Sigmoid colon (tissue), 7 donors: ENCODE measurements at places on chromosomes 16 and 17. TPM values are rescaled to one million over a fixed set of nuclear protein-coding genes. Genes with fewer than 3 reads are reported as not detected.
A peak's percentile ranks its signal among the peaks of the same experiment; 100 is the strongest.

The ZCCHC14 gene
- total RNA-seq: 11.4 TPM

The MLKL gene
- total RNA-seq: 8.0 TPM

The ZP2 gene
- not detected for total RNA-seq

The ROGDI gene
- total RNA-seq: 59.9 TPM

The DPEP3 gene
- not detected for total RNA-seq

The CBX8 gene
- total RNA-seq: 0.28 TPM

The NPTX1 gene
- 54.8 TPM for total RNA-seq

The PRAC2 gene
- not detected for total RNA-seq

GRCh38 chr16:67857547-67858233, 10.2 kb upstream of the CENPT start:
- peak; percentile 91 for DNase-seq
- H3K4me3 ChIP-seq: no peak overlapping the region
- no peaks in the 10 kb centered on the region for H3K36me3 ChIP-seq
- H3K27me3 ChIP-seq: no peaks in the 10 kb centered on the region

GRCh38 chr17:62109924-62110323, 44.8 kb upstream of the MED13 start:
- no peaks in the 10 kb centered on the region for H3K4me1 ChIP-seq
- no peaks in the 10 kb centered on the region for H3K36me3 ChIP-seq
- no peak overlapping the region for H3K27ac ChIP-seq
- no peaks in the 10 kb centered on the region for H3K27me3 ChIP-seq
- no peak for DNase-seq

DNA sequence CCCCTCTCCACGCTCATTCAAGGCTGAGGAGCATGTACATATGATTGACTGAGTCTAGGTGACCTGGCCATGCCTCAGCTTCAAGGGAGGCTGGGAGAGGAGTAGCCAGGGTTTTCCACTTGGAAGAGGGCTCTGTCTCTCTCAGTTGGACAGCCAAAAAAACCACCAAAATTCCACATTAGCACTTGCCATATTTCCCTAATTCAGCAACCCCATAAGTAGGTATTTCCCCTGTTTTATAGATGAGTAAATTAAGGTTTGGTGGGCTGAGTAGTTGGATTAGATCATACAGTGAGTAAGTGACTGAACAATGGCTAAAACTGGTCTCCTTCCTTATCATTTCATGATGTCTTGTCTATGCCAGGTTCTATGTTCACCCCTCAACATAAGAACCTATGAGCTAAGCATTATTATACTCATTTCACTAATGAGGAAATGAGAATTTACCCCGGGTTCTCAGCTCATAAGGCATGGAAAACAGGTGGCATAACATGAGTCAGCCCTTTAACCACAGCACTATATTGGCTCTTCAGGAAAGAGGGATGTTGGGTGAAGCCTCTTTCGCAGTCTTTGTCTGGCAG, 68.0 kb upstream of the GAS7 start:
- DNase-seq: no peak
- no peaks in the 10 kb centered on the region for H3K36me3 ChIP-seq
- H3K4me1 ChIP-seq: peaks cover 6% of the 10 kb centered on the region
- H3K27me3 ChIP-seq: no peaks in the 10 kb centered on the region
- H3K4me3 ChIP-seq: no peak overlapping the region

- no peak for DNase-seq
- H3K4me3 ChIP-seq: no peak overlapping the region
- H3K36me3 ChIP-seq: peaks cover 24% of the 10 kb centered on the region
- no peaks in the 10 kb centered on the region for H3K4me1 ChIP-seq
- no peaks in the 10 kb centered on the region for H3K27me3 ChIP-seq
- no peak overlapping the region for H3K27ac ChIP-seq
These were observed 83.8 kb downstream of the VPS53 start for GRCh38 chr17:630801-631200.

DNA sequence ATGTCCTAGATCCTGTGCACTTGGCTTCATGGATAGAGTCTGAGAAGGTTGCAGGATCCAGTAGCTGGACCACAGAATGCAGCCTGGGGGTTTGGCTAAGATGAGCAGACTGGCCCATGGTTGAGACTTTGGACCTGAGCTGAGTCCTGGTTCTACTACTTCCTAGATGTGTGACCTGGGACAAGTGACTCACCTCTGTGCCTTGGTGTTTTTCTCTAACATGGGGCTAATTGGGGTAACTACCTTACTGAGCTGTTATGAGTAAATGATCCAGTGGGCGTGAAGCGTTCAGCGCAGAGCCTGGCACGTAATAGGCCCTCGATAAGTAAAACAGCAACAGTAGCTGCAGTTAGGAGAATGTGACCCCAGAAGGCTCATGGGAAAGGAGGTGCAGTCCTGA, 38.8 kb downstream of the SNX20 start:
- H3K36me3 ChIP-seq: no peaks in the 10 kb centered on the region
- no peaks in the 10 kb centered on the region for H3K27me3 ChIP-seq
- no peak for DNase-seq

- no peak overlapping the region for H3K27ac ChIP-seq
- peaks cover under 1% of the 10 kb centered on the region for H3K4me1 ChIP-seq
These were observed 30.3 kb downstream of the DBNDD1 start for GRCh38 chr16:89988951-89989350.

GRCh38 chr16:55035956-55036355, 105.3 kb downstream of the IRX5 start:
- no peaks in the 10 kb centered on the region for H3K36me3 ChIP-seq
- no peak for DNase-seq
- no peaks in the 10 kb centered on the region for H3K27me3 ChIP-seq
- no peak overlapping the region for H3K4me3 ChIP-seq
- H3K27ac ChIP-seq: no peak overlapping the region
- H3K4me1 ChIP-seq: no peaks in the 10 kb centered on the region

- H3K4me1 ChIP-seq: peaks cover 2% of the 10 kb centered on the region
- no peak for DNase-seq
- no peak overlapping the region for H3K27ac ChIP-seq
- H3K27me3 ChIP-seq: peaks cover 16% of the 10 kb centered on the region
- no peaks in the 10 kb centered on the region for H3K36me3 ChIP-seq
- H3K4me3 ChIP-seq: no peak overlapping the region
These were observed 70.6 kb downstream of the IRF8 start for GRCh38 chr16:85969591-85969990.

DNA sequence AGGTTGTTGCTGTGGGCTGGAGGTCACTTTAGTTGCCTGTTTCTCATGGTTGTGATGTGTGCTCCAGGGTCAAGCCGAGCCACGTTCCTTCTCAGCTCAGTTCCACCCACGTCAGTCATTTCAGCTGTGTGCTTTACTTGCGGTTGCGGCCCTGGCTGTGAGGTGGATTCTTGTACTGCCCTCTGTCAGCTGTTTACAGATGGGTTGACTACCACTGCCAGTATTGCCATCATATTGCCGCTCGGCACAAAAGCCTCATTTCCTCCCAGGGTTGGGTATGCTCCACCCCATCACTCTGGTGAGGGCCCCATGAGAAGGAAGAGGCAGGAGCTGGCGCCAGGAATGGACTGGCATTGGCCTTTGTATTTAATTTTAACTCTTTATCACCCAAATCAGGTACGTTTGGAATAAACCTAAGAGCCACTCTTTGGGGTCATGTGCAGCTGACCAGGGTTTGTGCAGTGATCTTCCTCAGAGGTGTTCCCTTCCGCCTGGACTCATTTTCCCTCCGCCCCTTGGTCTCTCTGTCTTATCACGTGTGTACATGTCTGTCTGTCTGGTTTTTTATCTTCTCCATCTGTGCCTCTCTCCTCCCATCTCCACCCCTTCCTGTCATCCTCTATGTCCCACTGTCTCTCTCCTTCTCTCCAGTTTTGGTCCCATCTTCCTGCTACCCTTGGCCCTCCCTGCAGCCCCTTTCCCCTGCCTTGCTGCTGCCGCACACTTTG, 25.0 kb downstream of the METTL22 start:
- DNase-seq: no peak
- peaks cover 18% of the 10 kb centered on the region for H3K36me3 ChIP-seq
- H3K4me3 ChIP-seq: no peak overlapping the region

GRCh38 chr17:74604761-74605160, 12.7 kb upstream of the CD300LD start:
- H3K36me3 ChIP-seq: no peaks in the 10 kb centered on the region
- no peak for DNase-seq
- no peak overlapping the region for H3K4me3 ChIP-seq
- peak overlapping the region; percentile 79 for H3K27ac ChIP-seq
- H3K27me3 ChIP-seq: no peaks in the 10 kb centered on the region

DNA sequence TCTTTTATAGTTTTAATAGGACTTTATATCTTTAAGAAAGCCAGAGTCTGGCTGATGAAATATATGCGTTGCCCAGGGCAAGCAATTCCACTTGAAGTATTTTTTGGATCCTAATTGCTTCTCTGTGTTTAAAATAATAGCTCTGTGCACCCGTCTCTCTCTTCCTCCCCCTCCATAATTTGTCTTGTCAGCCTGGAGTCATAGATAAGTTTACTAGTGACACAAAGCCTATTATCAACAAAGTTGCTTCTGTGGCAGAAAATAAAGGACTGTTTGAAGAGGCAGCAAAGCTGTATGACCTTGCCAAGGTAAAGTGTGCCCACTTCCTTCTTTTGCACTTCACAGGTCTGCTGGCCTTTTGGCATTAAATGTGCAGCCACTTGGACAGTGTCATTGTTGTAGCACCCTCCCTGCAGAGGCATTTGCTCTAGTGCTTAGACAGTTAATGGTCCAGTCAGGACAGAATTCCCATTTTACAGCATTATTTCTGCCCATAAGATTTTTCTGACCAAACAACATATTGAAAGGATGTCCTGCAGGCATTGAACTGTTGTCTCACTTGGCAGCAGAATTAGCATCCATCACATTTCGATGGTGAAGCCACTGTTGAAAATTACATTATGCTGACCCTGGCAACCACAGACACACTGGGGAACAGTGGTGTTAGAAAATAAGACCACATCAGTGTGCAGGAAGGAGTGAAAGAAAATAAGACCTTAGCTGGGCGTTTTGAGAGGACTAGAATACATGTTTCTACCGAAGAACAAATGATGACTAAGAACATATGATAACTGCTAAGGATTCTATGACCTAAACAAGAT, 28.4 kb upstream of the SLC12A3 start:
- H3K4me3 ChIP-seq: no peak overlapping the region
- H3K4me1 ChIP-seq: no peaks in the 10 kb centered on the region
- H3K27me3 ChIP-seq: no peaks in the 10 kb centered on the region
- peaks cover 91% of the 10 kb centered on the region for H3K36me3 ChIP-seq
- H3K27ac ChIP-seq: no peak overlapping the region

GRCh38 chr17:77235370-77235941, 94.7 kb downstream of the SEC14L1 start:
- peak overlapping the region; percentile 36 for H3K4me3 ChIP-seq
- no peak for DNase-seq
- H3K27me3 ChIP-seq: no peaks in the 10 kb centered on the region
- no peaks in the 10 kb centered on the region for H3K4me1 ChIP-seq
- H3K36me3 ChIP-seq: no peaks in the 10 kb centered on the region

DNA sequence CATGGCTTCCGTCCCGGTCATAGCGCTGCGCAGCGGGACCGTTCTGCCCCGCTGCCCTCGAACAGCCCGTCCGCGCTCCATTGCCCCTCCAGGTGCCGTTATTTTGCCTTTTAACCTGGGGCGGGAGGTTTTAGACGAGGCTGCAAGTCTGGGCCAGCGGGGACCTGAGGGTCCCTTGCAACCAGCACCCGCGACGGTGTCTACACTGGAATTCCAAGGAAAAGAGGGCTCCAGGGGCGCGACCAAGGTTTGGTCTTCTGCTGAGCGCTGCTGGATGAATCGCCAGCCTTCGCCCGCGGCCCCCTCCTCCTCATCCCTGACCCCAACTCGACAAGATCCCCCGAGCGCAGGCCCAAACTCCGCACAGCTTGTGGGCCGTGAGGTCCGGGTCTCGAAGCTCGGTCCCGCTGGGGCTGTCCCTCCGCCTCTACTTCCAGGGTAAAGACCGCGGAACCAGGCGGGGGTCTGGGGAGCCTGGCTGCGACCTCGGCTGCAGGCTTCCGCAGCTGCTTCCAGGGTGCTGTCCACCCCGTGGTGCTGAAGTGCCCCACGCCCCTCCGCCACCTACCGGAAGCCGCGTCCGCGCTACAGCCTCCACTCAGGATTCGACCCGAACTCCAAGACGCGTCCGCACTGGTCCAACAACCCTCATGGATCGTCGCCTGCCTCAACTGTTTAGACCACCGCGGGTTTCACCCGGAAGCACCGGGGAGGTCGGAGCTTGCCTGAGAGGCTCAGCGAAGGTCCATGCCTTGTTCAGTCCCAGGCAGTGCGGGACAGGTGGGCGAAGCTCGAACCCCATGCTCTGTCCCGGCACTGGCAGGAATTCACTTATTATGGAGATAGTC, 10.1 kb upstream of the CA4 start:
- H3K4me3 ChIP-seq: no peak overlapping the region
- no peaks in the 10 kb centered on the region for H3K36me3 ChIP-seq
- peak; percentile 75 for DNase-seq
- H3K27me3 ChIP-seq: peaks cover 61% of the 10 kb centered on the region
- no peak overlapping the region for H3K27ac ChIP-seq
- peaks cover 50% of the 10 kb centered on the region for H3K4me1 ChIP-seq

DNA sequence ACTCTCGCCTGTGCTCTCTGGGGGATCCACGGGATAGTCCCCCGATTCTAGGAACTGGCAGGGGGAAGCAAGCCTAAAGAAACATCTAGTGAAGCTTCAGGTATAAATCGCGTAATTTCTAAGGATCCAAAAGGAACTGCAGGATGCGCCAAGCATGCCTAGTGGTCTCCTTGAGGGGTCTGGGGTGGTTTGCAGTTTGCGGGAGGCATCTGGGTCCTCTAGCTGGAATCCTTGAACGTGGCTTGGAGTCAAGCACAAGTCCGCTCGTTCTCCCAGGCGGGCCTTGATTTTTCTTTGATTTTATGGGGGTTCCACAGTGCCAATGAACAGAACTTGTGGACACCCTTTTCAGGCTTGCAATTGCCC, 1000.5 kb downstream of the KCNJ18 start:
- no peaks in the 10 kb centered on the region for H3K27me3 ChIP-seq
- DNase-seq: no peak
- H3K4me3 ChIP-seq: no peak overlapping the region
- H3K36me3 ChIP-seq: no peaks in the 10 kb centered on the region
- H3K4me1 ChIP-seq: no peaks in the 10 kb centered on the region
- no peak overlapping the region for H3K27ac ChIP-seq
